ENCODE measurements at places on chromosomes 6 and 20.

GRCh38 chr20:1933465-1933870 is 38.3 kb downstream of the SIRPA start:
- DNase-seq, result no peak

DNA sequence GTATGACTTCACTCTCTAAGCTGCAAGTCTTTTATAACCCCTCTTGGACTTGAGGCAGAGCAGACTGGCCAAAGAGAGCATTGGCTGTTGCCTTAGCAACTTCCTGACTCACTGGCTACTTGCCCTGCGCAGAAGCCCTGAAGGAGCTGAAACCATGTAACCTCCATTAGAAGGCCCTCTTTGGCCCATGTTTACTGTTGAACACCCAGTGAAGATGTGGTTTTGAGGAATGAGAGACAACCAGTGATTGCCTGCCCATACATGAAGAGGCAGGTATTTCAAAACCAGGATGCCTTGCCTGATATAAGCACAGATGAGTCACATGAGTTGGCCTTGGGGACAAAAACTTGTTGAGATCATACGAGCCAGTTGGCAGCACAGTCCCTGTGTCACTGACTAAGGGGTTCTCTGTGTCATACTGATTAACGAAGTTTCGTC is 182.5 kb downstream of the EDN1 start:
- no peak for DNase-seq

GRCh38 chr6:106512048-106512967 is 117.0 kb downstream of the RTN4IP1 start:
- peak; percentile 75 for DNase-seq

- no peak for DNase-seq
These were observed 18.1 kb downstream of the ENPP1 start for GRCh38 chr6:131825946-131826345.

All from activated T-cell treated with anti-CD3 and anti-CD28 coated beads, Interleukin-2, amount 50 U/mL, for 4 hours (primary cell).